ENCODE measurements at places on chromosomes 12 and 14. TPM values are rescaled to one million over a fixed set of nuclear protein-coding genes. Genes with fewer than 3 reads are reported as not detected.

GRCh38 chr14:106199097-106199496 lies 672.7 kb downstream of the TMEM121 start:
- no peak for DNase-seq

- DNase-seq, result no peak
Measured at GRCh38 chr12:29589851-29590250, 92.4 kb upstream of the OVCH1 start.

The SAMD15 gene
- not detected for total RNA-seq

The TGM1 gene
- 0.50 TPM for total RNA-seq

DNA sequence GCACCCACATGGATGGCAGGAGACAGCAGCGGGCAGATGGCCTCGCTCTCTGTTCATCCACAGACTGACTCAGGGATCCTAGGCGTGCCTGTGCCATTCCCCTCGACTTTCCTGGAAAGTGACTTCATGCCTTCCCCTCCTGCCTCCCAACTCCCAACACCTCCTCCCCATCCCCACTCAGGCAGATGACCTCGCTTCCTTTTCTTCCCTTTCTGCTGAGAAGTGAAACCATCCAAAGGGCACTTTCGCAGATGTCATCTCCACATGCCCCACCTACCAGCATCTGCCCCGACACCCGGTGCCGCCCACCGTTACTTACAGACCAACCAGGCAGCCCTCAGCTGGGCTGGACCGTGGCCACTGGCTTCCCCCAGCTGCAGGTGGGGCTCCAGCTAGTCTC lies 29.6 kb downstream of the BEGAIN start:
- no peak for DNase-seq

All from psoas muscle (tissue), 8 donors.